ENCODE measurements at places on chromosomes 1 and 21.

DNA sequence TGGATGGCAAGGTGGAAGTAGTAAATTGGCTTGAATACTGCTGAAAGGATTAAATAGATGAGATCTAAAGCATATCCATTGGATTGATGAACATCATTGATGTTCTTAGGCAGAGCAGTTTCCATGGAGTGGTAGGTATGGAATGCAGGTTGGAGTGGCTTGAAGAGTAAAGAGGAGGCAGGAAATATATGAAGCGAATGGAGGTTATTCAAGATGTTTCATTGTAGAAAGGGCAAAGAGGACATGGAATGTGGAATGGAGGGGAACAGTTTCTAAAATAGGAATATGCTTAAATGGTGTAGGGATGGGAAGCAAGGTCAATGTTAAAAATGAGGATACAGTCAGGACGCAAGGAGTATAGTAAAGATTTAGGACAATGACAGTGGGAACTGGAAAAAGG, 6.1 kb downstream of the OSBPL9 start:
- no peak for DNase-seq

DNA sequence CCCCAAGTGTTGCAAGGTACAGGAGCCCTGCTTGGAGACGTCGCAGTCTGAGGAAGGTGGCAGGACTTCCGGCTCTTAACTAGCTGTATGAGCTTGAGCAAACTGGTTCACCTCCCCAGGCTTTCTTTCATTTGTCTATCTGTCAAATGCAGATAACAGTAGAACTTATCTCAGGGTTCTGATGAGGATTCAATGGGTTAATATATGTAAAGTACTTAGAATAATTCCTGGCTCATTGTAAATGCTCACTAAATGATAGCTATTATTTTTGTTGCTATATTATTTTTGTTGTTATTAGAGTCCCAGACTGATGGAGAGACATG, 108.5 kb upstream of the IPO9 start:
- no peak for DNase-seq

- no peak for DNase-seq
These were observed 73.2 kb upstream of the TRABD2B start for GRCh38 chr1:48070396-48070750.

- peak; percentile 46 for DNase-seq
These were observed 79.7 kb downstream of the RUNX3 start for GRCh38 chr1:24850328-24850920.

GRCh38 chr1:41698916-41699860, 214.7 kb upstream of the EDN2 start:
- DNase-seq: no peak

DNA sequence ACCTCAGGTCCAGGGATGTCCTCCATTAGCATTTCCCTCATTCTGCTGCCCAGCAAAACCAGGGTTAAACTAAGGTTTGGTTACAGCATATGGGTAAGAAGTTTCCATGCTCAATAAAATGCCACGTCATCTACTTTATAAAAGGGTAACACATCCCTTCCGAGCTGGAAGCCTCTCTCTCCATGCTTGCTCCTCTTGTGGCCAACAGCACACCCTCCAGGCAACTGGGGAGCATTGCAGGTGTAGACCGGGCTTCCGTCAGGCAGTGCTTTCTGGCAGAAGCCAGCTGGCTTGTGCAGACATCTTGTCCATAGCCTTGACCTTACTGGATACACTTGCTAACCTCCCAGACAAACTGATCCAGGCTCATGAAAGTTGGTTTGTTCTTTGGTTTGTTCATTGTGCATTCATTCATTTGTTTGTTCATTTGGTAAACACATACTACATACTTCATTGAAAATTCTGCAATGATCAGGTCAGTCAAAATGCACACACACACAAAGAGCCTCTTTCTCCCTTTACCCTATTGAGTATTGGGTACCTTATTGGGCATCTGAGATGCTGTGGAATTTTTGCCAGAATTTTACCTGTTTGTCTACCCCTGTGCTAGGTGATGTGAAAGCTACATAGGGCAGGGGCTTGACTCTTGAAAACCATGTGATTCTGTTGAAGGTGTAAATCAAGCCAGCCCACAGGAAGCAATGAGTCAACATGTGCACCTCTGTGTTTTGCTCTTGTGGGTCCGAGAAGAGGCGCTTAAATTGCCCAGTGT, 422.8 kb downstream of the CAMTA1 start:
- peak; percentile 73 for DNase-seq

DNA sequence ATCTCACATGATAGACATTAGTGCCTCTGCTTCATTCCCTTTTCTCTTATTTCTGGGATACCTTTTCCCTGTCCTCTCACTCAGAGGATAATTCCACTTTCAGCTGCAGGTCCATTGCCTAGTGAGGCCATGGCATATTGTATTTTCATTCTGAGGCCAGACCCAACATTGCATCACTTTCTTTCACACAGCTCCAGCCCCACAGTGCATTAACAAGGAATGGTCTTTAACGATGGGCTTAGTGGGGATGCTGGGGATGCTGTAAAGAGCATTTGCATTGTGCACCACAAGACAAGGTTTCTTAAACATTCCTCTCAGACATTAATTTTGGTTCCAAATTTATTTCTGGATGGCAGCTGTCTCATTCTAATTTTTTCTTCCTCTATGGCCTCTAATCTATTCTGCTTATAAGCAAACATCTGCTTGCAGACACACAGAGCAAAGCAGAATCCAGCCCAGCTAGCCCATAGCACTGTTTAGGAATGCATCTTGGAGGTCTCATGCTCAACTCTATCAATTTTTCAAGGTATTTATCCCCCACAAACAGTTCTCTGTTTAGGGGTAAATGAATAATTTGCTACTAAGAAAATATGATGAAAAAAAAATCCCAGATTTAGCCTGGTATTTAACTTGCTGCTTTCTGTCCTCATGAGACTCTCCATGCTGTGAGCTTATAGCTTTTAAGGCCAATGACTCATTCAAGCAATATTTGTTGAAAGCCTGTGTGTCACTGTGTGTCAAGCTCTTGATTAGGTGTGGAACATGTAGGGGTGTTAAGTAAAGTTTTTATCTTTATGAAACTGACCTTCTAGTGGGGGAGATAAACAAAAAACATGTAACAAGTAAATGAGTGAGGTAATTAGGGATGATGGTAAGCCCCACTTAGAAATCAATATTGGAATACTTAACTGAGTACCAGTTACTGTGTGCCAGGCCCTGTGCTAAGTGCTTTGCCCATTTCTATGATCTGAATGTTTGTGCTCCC, 44.5 kb upstream of the CCDC190 start:
- DNase-seq: peak; percentile 89

DNA sequence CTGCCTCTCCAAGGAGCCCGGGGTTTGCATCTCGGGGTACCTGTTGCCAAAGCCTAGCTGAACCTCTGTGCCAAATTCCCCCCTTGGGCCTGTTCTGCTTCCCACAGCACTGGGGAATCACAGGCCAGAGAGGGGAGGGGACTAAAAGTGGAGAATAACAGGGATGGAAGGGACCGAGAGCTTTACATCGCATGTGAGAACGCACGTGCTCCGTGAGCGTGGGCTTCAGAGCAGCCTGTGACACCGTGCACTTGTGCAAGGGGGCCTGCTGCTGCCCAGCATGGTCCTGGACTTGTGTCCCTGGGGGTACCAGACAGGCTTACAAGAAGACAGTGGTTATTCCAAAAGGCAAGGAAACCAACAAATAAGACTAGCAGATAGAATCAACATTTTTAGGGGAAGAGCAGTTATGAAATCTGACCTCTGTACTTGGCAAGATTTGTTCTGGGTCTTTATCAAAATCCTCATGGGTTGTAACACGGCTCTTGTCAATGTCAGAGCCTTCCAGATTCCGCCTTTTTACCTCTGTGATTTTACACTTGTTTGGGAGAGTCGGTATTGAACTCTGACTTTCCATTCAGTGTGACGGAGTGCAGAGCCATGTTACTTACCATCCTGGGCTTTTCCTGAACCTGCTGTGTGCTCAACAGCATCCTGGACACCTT, 36.2 kb upstream of the TNFRSF1B start:
- DNase-seq: no peak

DNA sequence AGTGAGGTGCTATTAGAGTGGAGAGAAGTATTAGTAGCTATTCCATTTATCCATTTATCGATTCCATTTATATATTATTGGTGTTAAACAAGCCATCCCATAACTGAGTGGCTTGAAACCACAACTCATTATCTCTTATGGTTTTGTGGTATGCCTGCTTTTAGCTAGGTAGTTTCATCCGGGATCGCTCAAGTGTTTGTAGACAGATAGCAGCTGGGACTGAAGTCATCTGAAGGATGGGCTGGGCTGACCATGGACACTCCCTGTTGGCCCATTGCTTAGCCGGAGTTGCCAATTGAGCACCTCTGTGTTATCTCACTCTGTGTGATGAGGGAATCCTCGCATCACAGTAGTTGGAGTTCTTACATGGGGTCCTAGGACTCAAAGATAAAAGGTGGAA, 622.5 kb downstream of the PLA2G4A start:
- DNase-seq: no peak

GRCh38 chr1:12359359-12360133, 129.7 kb downstream of the VPS13D start:
- no peak for DNase-seq

DNA sequence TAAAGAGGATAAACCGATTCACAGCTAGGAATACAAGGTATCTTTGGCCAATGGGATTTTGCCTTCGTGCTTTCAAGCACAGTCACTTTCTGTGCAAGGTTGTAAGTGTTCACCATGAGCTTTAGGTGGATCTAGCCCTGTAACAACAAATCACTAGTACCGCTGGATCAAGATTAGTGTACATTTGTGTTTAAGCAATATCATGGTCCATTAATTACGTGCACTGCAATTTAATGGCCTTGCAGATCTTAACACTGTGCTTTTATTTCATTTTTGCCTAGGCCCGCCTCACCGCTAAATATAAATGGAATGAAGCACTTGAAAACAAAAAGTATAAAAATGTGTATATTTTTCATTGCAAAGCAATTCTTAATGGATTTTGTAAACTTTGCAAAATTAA, 461.1 kb downstream of the DSCAM start:
- no peak for DNase-seq

GRCh38 chr1:27161594-27161993, 6.7 kb upstream of the SLC9A1 start:
- DNase-seq: no peak

- DNase-seq: no peak
These were observed 8.4 kb downstream of the CFAP126 start for GRCh38 chr1:161359291-161359690.

DNA sequence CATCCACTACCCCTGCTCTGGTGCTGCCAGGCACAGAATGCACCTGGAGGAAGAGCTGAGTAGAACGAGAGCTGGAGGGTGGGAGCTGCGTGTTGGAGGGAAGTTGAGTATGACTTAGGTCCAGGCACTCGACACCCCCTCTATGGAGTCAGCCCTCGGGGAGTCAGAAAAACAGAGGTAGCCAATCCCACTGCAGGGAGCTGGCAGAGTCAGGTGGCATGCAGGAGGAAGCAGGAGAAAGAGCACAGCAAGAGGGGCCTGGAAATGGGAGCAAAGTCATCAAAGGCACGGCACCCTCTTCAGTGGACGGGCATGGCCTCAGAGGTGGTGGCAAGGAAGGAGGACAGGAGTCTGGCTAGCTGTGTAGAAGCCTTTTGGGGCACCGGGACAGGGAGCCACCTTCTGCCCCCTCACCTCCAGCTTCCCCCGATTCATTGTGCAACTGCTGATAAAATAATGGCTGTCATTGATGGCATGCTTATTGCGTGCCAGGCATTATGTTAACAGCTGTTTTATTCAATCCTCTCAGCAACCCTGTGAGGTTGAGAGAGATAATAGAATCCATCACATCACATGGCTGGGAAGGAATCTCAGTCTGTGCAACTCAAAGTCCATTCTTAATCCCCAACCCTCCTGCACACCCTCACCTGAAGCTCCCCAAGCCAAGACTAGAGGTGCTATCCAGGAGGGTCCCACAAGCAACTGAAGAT, 42.0 kb downstream of the C1orf198 start:
- no peak for DNase-seq

DNA sequence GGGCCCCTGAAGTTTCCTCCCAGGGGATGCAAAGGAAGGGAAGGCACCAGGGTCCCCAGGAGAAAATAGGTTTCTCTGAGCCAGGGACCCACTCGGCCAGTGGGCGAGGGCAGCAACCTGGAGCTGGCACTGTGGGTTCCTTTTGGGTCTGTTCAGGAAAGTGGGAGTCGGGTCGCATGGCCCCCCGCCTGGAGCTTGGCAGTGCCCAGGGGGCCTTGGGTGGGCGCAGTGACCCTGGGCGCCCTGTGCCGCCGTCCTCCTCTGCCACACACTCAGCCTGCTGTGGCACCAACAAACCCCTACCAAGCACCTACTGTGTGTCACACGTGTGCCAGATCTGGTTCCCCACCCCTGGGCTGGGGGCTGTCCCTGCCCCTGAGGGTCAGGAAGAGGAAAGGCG, 89.5 kb upstream of the ARHGEF16 start:
- no peak for DNase-seq
